ENCODE measurements at places on chromosomes 13 and 19. TPM values are rescaled to one million over a fixed set of nuclear protein-coding genes. Genes with fewer than 3 reads are reported as not detected.
A peak's percentile ranks its signal among the peaks of the same experiment; 100 is the strongest.

DNA sequence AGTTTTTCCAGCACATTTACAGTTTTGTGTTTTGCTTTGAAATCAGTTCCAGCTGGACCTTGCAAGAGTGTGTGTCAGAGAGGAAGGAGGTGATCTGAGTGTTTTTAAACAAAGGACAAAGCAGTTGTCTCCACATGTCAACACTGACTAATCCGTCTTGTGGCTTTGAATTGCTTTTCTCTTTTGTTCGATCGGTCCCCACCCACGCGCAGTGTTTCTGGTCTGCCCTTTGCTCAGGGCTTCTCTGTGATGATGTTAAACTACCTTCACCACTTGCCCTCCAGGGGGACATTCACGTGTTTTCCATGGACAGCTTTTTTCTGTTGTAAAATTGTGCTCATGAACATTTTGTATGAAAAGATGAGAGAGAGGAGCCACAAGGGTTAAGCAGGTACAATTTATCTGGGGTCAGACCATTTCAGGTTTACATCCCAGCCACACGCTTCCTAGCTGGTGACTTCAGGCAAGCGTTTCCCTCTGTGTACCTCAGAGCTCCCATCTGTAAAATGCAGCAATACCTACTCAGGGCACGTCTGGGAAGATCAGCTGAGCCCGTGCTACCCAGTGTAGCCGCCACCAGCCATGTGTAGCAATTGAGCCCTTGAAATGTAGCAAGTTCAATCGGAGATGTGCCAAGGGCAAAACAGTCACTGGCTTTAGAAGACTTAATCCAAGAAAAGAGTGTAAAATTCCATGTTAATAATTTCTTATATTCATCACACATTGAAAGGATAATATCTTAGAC, 13.5 kb upstream of the PLA2G4C start:
- H3K4me1 ChIP-seq = no peaks in the 10 kb centered on the region
- H3K27me3 ChIP-seq = no peaks in the 10 kb centered on the region

The MYO1F gene
- total RNA-seq = 0.39 TPM

DNA sequence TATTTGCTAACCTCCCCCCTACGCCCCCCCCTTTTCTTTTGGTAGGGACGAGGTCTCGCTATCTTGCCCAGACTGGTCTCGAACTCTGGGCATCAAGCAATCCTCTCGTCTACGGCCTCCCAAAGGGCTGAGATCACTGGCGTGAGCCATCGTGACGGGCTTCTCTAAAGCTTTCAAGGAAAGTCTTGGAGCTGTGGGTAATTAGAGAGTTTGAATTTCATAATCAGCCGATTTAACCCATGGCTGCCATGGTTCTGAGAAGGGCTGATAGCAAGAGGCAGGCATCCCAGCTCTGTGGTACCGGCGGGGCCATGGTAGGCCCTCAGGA, 679 bp upstream of the ABHD8 start:
- no peaks in the 10 kb centered on the region for H3K36me3 ChIP-seq
- no peaks in the 10 kb centered on the region for H3K27me3 ChIP-seq
- peak overlapping the region; percentile 25 for H3K27ac ChIP-seq
- H3K4me3 ChIP-seq = no peak overlapping the region
- DNase-seq = no peak

GRCh38 chr13:30257468-30258099, 49.8 kb downstream of the KATNAL1 start:
- peaks cover 9% of the 10 kb centered on the region for H3K4me1 ChIP-seq
- no peak overlapping the region for H3K4me3 ChIP-seq
- no peaks in the 10 kb centered on the region for H3K27me3 ChIP-seq
- H3K36me3 ChIP-seq = no peaks in the 10 kb centered on the region

GRCh38 chr13:29624997-29625396, 29.5 kb upstream of the SLC7A1 start:
- H3K4me3 ChIP-seq = no peak overlapping the region
- H3K36me3 ChIP-seq = no peaks in the 10 kb centered on the region
- H3K27ac ChIP-seq = no peak overlapping the region
- DNase-seq = no peak
- peaks cover 30% of the 10 kb centered on the region for H3K27me3 ChIP-seq
- no peaks in the 10 kb centered on the region for H3K4me1 ChIP-seq

Data from HCT116 (cell line).